ENCODE measurements at places on chromosomes 1 and 21.

DNA sequence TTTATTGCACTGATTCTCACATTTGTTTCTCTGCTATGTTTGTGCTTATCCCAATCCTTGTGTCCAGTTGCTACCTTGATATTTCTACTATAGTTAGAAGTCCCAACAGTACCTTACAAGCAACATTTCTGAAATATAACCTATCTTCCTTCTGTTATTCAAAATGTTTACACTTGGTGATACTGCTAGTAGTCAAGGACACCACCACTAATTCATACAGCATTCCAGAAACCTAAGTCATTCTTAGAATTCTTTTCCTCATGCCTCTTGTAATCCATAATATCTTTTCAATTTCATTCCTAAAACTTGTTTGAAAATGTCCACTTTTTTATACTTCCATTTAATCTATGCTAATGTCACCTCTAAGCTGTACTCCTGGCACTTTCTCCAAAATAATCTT lies 2132.1 kb downstream of the NCAM2 start:
- no peak for DNase-seq

DNA sequence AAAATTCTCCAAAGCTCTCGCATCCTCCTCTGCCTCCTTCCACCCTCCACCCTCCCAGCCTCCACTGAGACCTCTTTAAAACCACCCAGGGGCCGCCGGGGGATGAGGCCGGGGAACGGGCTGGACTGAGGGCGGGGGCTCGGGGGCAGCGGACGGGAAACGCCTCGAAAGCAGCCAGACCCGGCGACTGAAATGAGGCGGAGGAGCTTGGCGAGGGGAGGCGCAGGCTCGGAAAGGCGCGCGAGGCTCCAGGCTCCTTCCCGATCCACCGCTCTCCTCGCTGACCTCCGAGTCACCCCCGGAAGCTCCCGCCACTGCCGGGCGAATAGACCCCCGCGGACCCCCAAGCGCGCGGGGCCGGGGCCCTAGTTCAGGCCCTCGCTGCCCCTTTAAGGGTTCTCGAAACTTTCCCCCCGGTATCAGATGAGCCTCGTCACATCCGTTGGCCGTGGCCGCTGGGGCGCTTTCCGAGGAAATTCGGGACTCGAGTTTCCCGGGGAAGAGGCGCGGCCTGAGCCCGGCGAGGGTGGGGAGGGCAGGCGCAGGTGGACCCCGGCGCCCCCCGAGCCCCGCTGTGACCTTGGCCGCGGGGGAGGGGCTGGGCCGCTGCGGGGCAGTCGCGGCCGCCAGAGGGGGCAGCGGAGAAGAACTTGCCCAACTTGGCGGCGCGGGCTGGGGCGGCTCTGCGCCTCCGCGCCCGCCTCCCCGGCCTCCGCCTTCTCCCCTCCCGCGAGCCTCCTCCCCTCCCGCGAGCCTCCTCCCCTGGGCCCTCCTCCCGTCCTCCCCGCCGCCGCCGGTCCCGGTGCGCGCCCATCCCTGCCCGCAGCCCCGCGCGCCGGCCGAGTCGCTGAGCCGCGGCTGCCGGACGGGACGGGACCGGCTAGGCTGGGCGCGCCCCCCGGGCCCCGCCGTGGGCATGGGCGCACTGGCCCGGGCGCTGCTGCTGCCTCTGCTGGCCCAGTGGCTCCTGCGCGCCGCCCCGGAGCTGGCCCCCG lies at the start of gene BACE2:
BACE2 (plus strand) TSS at position 813 of the 995 bp plus-strand sequence; CDS start at position 917, 104 bp downstream.
- DNase-seq = peak; percentile 79

DNA sequence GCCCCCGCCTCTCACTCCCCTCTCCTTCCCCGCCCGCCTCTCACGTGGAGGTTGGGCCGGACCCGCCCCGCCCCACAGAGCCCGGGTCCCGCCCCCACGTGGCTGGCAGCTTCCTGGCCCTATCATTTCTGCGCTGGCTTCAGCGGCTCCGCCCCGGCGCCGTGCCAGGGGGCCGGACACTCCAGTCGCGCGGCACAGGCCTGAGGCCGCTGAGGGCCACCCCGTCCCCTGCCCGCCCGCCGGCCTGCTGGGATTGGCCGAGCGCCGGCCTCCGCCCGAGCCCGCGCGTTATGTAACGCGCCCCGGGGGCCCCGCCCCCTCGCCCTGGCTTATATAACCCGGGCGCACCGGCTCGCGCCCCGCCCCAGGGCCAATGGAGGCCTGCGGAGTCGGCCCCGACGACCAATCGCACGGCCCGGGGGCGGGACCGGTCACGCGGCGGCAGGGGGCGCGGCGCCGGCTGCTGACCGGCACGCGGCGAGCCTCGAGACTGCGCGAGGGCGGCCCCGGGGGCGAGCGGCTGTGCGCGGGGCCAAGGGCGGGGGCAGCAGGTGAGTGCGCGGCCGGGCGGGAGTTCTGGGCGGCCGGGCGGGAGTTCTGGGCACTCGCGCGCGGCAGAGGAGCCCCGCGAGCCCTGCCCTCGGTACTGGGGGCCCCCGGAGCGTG lies at the start of gene PER3:
PER3 (plus strand) TSS at position 466 of the 666 bp plus-strand sequence. CDS start 587 bp downstream, outside the sequence.
- peak; percentile 96 for DNase-seq

DNA sequence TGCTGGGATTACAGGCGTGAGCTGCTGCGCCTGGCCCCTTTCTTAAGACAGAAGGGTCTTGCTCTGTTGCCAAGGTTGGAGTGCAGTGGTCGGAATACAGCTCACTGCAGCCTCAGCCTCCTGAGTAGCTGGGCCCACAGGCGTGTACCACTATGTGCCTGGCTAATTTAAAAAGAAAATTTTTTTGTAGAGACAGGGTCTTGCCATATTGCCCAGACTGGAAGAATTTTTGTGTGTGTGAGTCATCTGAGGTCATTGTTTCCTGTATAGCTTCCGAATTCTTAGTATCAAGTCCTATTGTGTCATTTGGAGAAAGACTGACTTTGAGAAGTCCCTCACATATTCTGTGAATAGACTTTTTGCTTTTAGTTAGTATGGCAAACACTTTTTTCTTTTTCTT lies 4.7 kb downstream of the SZRD1 start:
- DNase-seq = no peak

GRCh38 chr1:7111853-7112252 lies 326.6 kb downstream of the CAMTA1 start:
- no peak for DNase-seq
